ENCODE measurements at places on chromosomes 7 and 10.

DNA sequence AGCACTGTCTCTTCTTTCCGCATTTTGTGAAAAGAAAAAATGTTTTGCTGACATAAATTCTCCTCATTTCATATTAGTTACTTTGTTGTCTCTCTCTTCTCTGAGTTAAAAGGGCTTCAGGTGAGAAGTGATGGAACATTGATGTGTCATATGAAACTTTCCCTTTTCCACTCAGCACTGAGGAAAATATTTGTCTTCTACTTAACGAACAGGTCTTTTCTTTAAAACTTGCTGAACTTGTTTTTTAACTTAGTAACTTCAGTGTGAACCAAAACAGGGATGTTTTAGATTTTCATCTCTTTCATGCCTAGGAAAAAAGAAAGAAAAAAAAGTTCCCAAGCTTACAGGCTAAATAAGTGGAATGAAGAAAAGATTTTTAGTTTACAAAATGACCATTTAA is 19.0 kb upstream of the TSPAN12 start:
- no peak for DNase-seq

- DNase-seq = no peak
These were observed 92.4 kb upstream of the JCAD start for GRCh38 chr10:30151581-30152389.

- no peak for DNase-seq
These were observed 127.5 kb downstream of the NSUN6 start for GRCh38 chr10:18523858-18524257.

DNA sequence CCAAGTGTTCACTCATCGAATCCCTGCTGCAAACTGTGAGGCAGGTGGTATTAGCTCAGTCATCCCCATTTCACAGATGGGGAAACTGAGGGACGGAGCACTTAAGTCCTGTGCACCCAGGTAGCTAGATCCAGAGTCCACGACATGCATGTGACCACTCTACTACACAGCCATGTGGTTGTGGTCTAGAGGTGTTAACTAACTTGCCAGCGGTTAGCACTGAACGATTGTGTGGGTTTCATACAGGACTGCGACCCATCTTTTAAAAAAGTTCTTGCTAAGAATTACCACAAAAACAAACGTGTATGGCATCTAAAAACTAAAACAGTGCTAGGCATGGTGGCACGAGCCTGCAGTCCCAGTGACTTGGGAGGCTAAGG is 16.1 kb upstream of the ABCC2 start:
- DNase-seq = no peak

DNA sequence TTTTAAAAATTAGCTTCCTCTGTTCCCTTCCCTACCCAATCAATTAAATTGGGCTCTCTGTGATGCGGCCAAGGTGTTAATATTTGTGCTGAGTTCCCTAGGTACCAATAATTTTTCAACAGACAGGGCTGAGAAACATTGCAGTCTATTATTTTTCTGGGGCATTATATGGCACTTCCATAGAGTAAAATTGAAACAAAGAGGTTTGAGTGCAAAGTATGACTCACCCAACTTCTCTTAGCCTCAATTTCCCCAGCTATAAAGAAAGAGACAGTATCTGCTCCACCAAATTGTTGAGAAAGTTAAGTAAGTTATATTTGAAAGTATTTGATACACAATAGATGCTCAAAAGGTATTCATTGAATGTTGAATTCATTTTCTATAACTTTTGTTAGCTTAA is 74.9 kb downstream of the TES start:
- no peak for DNase-seq

GRCh38 chr10:116888380-116889055 is 39.2 kb downstream of the ENO4 start:
- DNase-seq = no peak

GRCh38 chr10:78931321-78932053 is 137.3 kb upstream of the ZMIZ1 start:
- DNase-seq = peak; percentile 53

DNA sequence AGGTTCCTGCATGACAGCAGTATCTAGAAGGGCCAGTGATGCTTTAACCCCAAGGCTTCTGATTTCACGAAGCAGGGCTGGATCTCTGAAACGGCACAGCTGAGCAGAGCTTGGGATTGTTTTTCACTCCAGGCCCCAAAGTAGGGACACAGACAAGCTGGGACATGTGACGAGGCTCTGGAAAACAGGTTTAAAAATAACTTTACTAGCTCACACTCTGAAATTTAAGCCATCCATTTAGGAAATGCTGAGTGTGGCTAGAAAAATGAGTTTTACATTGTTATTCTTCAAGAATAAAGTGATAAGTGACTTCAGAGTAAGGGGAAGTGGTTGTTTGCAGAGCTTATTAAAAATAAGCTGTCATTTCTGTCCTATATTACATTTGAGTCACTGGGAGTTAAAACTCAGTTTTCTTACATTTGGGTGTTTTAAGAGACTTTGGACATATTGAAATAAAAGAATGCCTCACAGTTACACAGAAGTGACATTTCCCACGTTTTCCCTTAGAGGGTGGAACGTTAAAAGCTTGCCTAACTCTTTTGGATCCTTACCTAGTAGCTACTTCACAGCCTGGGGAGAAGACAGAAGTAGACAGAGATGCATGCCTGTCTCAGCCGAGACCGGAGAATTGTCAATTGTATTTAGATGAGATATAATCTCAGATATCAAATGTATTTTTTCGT is 107.8 kb downstream of the GALNT17 start:
- no peak for DNase-seq

- no peak for DNase-seq
These were observed 154.1 kb downstream of the C10orf105 start for GRCh38 chr10:71565284-71566000.

GRCh38 chr10:101351017-101351416 is 2.9 kb upstream of the BTRC start:
- DNase-seq = no peak

- DNase-seq = no peak
These were observed 91.4 kb downstream of the GRK5 start for GRCh38 chr10:119298810-119299209.

DNA sequence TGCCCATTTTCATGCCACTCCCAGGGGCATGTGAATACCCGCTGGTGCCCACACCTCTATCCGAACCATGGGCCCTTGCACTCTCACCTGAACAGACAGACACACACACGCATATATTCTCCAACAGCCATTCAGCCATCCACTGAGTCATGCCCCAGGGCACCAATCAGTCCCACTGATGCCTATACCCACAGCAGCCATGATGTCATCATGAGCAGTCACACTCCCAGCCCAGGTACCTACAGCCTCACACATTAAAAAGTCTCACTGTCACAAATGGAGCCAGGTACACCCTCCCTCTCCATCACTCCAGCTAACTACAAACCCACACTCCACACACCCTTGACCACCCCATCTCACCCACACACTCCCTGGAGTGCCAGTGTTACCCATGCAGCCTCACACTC is 12.2 kb downstream of the VSIR start:
- no peak for DNase-seq

- no peak for DNase-seq
These were observed 57.1 kb upstream of the DYNC1I1 start for GRCh38 chr7:95715274-95715673.

GRCh38 chr10:73898730-73899410 is 12.1 kb upstream of the PLAU start:
- DNase-seq = no peak

GRCh38 chr10:21508706-21509331 is 16.7 kb downstream of the SKIDA1 start:
- DNase-seq = no peak

- no peak for DNase-seq
These were observed 35.9 kb downstream of the HIPK2 start for GRCh38 chr7:139741789-139742344.

DNA sequence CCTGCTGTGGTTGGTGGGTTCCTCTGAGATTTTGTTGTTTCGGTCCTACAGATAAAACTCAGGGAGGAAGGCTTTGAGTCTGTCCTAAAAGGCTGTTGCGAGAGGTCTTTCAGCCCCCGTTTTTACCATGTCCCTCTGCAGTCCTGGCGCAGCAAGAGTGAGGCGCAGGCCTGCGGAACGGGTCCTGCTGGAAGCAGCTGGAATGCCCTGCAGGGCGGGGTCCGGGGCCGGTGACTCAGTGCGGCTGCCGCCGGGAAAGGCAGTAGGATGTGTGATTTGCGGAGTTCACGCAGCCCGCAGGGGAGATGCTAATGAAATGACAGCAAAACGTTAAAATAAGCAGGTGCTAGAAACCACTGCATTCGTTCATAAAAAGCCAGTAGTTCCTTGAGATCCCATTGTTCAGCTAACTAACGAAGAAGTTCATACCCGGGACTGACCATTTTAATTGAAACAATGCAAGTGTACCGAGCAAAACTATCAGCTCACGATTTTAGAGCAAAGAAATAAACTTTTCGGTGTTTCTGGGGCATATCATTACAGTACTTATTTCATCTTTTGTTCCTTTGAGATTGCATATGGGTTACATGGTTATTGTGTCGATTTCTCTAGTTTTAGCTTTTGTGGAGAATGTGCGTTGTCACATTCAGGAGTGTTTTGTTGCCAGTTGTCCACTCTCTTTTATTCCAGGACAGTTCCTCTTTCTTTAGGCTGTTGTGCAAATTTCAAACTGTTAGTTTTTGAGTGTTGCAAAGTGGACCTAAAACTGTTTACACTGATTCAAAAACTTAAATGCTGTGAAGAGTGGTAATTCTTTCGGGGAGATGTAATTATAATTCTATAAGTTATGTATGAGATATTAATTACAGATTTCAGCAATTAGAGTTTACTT is 783 bp downstream of the ANLN start:
- DNase-seq = no peak

- DNase-seq = no peak
These were observed 9.2 kb upstream of the TMEM225B start for GRCh38 chr7:99588868-99589267.

- no peak for DNase-seq
These were observed 627 bp upstream of the FLNC start for GRCh38 chr7:128829391-128830166.

DNA sequence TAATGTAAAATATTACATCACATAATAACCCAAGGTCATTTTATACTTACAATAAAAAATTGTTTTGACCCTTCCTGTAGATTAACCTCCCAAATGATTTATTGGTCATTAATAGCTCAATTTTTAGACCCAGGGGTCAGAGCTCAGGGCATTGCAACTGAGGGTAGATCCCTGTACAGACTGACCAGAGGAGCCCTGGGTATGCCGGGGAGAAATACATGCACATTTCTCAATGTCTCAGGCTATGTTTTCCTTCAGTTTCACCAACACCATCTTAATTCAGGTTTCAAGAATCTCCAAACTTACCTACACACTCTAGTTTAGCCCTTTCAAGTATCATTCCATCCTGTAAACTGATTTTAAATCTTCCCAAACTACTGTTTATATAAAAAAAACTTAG is 46.2 kb downstream of the CALD1 start:
- no peak for DNase-seq

DNA sequence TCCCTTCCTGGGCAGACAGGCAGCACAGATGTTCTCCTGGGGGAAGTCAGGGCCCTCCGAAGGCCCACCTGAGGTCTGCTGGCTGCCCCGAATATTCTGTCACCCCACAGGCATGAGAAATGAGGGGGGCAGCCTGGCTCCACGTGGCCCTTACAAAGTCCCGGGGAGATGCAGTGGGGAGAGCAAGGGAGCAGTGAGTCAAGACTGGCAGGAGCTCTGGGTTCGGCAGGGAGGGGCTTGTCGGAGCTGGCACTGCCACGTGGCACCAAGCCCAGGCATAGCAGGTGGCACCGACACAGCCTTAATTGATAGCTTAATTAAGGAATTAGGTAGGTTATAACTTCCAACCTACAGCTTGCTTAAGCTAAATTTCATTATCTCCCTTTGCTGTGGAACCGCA is 163.9 kb downstream of the USP6NL start:
- peak; percentile 54 for DNase-seq

DNA sequence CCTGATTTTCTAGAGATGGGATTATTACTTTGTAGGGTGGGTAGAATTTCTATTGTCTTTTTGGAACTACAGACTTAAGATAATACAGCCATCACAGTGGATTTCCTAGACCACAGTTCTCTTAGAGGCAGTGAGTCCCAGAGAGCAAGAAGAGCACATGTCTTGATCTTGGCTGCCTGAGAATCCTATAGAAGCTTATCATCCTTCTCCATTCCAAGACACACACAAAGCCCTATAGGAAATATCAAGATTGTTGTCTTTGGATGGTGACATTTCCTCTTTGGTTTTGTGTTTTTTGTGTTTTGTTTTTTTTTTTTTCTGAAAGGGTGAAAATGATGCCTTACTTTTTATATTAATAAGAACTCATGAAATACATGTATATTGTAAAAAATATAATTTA is 143.1 kb downstream of the AHR start:
- DNase-seq = no peak

DNA sequence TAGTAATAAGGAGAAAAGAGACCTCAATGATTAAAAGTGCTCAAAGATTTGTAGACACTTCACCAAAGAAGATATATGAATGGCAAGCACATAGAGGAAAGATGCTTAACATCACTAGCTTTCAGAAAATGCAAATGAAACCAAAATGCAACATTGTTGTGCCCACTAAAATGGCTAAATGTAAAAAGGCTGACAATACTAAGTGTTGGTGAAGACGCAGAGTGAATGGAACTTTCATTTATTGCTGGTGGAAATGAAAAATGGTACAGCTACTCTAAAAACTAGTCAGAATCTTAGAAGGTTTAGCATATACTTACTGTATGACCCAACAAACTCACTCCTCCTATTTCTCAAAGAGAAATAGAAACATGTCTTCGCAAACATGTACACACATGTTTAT is 212.9 kb upstream of the PITRM1 start:
- DNase-seq = no peak

DNA sequence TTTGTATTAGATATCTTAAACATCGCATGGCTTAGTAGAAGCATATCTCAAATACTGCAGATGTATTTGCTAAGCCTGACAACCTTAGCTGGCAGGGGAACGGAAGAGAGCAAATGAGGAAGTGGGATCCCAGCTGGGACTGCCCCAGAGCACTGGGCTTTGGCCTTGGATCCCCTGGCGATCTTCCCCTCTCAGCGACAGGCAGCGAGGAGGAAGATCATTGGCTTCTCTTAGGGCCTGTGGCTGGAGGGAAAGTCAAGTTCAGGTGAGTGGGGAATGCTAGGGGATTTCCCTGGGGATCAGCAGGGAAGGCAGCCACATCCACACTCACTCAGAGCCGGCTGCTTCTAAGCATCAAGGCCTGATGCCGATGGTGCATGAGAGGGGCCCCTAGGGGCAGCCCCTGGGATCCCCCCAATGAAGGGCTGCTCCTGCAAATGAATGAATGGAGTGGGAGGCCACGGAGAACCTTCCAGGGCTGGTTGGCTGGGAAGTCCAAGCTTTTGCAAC is 42.0 kb downstream of the LYZL2 start:
- no peak for DNase-seq

- DNase-seq = no peak
These were observed 84.3 kb upstream of the CACNA2D1 start for GRCh38 chr7:82527851-82528250.

All from cerebellum (tissue), 4 donors.